ENCODE measurements at places on chromosomes 3 and 15.

GRCh38 chr3:38267662-38268061 lies 2.0 kb downstream of the SLC22A13 start:
- no peak for DNase-seq

GRCh38 chr3:161104561-161105551 lies at the start of gene B3GALNT1:
Gene B3GALNT1, minus strand, starts transcription at chr3:161105349. Its CDS starts 18,595 bp downstream, at chr3:161086754.
- peak; percentile 77 for DNase-seq

GRCh38 chr3:194810076-194810475 lies 124.4 kb downstream of the FAM43A start:
- no peak for DNase-seq

DNA sequence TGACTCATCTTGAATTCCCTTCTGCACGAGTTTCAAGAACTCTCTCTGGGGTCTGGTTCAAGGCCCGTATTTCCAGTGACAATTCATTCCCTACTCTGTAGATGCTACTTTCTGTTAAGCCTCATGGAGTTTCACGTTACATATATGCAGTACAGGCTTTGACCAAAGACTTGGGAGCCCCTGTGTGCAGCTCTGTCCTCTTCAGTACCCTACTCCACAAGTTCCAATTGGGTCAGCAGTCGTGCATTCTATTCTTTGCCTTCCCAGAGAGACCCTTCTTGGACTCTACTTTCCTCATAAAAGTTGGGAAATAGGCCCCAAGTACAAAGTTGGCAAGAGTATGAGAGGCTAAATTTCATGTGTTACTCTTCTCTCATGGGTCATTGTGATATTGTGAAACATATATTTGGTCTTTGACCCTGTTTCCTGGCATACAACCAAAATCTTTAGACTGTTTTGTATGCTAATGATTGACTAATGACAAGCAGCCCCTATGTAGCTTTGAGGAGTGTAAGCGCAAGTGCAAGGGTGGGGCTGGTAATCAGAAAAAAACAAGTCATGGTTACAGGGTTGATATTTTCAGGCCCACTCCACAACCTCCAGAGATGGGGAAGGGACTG lies 15.0 kb upstream of the CCDC50 start:
- DNase-seq, result no peak

DNA sequence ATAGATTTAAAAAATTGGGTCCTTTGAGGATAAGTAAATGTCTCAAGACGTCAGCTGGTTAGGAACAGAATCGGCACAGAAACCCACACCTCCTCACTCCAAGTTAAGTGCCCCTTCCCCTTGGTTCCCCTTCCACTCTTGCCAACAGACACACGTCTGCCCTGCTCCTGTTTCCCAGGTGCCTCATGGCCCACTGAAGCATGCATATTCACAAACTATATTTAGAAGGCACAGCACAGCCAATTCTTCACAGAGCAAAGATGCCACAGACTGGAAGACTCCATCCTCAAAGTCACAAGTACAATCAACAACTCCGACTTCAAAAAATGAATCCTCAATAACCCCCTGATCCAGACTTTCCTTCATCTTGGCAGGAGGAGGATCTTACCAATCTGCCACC lies 295.4 kb upstream of the NR2F2 start:
- DNase-seq, result no peak

- DNase-seq, result no peak
These were observed 218.8 kb downstream of the MEIS2 start for GRCh38 chr15:36881516-36881915.

GRCh38 chr3:13850161-13850945 lies 29.5 kb downstream of the WNT7A start:
- DNase-seq, result no peak

DNA sequence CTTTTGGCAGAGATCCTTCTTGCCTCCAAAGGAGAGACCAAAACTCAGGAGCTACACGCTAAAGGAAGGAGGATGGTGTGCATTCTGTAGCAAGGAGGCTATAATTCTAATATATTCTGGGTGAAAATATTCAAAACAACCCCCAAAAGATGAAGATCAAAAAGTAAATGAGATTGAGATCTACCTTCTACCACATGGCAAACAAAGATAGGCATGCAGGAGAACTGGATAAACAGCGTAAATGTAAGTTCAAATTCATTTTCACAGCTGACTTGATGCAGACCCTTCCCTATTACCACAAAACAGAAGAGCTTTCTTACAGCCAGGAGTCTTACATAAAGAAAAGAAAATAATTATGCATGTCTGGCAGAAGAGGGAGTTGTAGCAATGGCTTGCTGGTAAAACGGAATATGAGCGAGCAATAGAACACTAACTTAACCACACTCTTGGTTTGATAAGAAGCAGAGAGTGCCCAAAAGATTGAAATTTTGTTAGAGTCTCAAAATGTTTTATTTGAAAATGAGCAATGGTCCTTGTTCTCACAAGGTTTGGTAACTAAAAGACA lies 272.7 kb downstream of the MECOM start:
- peak; percentile 6 for DNase-seq

DNA sequence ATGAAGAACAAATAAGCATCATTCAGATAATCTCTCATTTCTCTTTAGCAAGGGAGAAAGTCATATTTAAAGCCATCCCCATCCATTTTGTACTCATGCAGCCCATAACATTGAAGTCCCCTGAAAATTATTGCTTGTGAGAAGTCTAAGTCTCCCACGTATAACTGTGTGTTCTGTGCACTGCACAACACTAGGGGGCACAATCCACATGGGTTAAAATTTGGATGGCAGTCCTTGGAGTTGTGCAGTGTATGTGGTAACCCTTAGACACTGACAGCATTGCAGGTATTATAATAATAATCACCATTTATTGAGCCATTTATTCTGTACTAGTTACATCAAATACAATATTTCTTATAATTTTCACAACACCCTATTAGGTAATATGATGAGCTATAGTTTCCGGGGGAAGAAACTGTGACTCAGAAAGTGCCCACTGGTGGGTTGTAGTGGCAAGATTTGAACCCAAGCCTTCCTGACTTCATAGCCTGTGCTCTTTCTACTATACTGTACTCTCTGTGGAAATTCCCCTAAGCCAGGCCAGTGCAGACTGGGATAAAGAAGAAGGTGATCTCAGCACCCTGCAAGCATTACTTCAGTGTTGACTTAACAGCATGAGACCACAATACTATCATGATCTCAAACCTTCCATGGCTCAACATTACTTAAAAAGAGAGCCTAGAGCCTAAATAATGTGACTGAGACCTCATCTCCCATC lies 15.7 kb downstream of the KCNAB1 start:
- DNase-seq, result peak; percentile 10

GRCh38 chr15:73867956-73868355 lies 5.4 kb upstream of the TBC1D21 start:
- DNase-seq, result no peak

- no peak for DNase-seq
These were observed 31.1 kb upstream of the RYR3 start for GRCh38 chr15:33279613-33280205.

DNA sequence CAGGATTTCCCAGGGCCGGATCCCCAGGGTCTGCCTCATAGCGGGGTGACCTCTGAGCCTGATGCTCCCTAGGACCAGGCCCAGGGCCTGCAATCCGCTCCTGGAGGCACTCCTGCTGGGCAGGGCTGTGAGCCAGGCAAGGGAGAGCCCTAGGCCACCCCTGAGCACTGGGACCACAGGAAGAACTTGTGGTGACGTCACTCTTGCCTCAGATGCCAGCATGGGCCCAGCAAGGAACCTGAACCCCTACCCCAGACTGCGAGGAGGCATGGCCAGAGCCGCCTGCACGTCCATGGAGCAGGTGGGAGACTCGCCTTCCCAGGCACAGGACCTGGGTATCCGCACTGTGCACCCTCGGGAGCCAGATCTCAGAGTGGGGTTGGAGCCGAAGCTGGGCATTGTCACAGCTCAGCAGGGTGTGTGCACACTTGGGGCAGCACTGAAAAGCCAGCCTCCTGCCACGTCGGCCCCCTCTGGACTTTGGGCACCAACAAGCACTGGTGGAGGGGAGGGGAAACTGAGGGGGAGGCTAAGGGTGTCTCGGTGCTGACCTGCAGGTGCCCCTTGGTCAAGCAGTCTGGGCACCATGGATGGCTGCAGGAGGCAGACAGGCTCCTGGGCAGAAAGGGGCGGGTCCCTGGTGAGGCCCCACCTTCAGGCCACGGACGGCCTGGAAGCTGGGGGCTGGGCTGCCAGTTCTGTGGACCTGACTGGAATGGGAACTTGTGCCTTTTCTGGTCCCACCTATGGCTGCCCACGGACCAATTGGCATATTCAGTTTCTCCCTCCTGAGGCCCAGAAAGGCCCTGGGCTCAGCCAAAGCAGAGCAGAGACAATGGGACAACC lies 49.3 kb downstream of the SLC6A20 start:
- no peak for DNase-seq

GRCh38 chr3:29156086-29156715 lies 124.7 kb upstream of the RBMS3 start:
- no peak for DNase-seq

GRCh38 chr3:122942937-122943827 lies 84.4 kb downstream of the SEMA5B start:
- DNase-seq, result peak; percentile 43

DNA sequence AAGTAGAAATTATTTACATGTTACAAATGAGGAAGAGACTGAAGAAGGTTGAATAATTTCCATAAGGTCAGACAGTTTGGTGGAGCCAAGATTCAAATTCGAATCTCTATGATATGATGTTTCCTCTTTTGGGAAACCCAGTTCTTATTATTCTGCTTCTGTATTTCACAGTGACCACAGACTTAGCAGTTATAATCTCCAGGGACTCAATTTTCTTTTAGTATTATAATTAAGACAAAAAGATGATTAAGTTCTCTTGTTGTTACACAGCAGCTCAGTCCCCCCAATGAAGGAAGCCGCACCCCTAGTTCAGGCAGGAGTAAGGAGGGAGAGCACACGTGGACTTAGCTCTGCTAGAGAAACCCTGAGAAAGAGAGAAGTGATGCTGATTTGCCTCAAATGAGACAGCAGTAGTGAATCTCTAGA lies 130.6 kb downstream of the CCNL1 start:
- no peak for DNase-seq

DNA sequence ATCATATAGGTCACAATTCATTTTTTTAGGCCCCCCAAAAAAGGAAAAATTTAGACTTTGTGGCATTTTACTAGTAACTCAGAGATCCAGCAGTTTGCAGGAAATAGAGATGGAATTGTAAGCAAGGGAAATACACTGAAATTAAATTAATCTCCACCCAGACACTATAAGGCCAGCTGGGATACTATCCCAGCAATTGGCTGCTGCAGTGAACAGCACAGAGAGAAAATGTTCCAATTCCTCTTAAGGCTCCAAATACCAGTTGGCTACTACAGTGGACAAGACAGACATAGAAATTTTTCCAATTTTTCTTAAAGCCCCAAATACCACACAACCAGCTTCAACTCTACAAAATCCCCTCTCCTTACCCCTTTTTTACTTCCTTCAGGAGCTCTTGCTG lies 78.9 kb downstream of the ULK4 start:
- no peak for DNase-seq

DNA sequence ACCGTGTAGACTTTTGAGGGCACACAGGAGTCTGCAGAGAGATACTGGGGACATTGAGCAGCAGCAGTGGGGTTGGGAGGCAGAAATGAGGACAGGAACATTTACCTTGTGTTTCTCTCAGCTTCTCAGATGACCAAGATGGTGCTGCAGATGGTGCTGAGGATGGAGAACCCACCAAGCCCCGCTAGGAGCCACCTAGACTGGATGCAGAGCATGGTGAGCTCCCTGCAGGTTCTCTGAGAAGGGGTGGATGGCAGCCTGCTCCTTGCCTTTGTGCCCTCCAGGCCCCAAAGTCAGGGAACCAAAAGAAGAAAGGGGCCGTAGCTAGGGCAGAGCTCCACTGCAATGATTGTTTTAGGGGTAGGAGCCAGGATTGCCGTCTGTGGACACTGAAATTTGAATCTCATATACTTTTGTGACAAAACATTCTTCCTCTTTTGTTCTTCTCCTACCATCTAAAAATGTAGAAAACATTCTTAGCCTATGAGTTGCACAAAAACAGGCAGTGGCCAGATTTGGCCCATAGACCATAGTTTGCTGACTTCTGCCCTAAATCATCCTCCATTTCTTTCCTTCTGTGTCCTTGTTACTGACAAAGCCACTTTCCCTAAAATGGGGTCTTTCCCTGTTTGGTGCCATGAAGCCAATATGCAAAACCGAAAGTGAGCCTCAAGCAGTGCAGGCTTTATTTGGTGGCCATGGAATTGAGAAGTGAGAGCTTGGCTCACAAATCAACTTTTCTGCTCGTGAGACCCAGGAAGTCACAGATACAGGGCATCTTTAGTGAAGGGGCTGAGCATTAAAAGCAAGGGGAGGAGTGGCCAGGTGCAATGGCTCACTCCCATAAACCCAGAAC lies 11.9 kb upstream of the MUC20 start:
- no peak for DNase-seq

DNA sequence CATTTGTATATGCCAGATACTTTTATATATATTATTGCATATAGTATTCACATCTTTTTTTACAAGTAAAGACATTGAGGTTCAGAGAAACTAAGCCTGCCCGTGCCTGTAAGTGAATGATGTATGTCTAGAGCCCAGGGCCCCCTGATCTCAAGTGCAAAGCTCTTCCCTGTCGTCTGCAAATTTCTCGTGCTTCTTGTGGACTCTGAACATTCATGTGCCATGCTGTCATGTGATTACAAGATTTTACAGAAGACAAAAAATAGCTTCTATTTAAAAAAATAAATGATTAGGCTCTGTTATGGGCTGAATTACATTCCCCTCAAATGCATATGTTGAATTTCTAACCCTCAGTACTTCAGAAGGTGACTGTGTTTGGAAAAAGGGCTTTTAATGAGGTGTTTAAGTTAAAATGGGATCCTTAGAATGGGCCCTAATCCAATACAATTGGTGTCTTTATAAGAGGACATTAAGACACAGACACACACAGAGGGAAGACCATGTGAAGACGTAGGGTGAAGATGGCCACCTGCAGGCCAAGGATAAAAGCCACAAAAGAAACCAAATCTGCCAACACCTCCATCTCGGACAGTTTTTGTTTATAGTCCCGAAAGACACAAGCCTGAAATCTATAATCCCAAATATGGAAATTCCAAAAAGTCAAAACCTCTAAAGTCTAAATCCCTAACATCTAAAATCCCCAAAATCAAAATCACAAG lies 3.9 kb upstream of the MASP1 start:
- no peak for DNase-seq

- DNase-seq, result no peak
These were observed 32.1 kb upstream of the TOPBP1 start for GRCh38 chr3:133693821-133694220.
